ENCODE measurements at places on chromosomes 11 and 22.
A peak's percentile ranks its signal among the peaks of the same experiment; 100 is the strongest.

GRCh38 chr11:57586711-57587245, 10.7 kb upstream of the SERPING1 start:
- no peak for DNase-seq

- DNase-seq, result no peak
Measured at GRCh38 chr22:30305519-30305905, 16.2 kb upstream of the CASTOR1 start.

DNA sequence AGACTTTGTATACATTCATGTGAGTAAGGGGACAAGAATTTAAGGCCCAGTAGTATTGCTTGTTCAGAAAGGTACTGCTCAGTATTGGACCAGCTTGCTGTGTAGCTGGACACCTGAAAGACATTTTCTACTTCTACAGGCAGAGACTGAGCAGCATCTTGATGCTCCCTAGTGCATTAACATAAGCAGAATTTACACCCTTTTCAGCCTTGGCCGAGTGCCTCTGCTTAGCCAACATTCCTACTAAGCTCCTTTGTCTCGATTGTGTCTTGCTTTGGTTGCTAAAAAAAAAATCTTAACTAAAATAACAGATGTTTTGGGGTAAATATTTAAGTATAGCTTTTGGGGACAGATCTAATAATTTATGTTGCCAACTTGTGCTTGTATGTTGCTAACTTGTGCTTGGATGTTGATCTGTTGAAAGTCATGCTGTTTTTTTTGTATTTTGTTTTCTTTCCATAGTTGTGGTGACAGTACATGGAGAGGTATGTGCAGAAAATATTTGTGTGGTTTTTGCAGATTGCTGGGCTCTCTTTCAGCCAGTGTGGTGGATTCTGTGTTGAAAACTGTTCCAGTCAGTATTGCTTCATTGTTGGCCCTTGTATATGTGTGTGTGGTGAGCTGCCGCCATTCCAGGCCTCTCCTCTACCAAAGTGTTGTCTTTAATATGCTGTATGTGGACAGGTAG, 3.7 kb downstream of the PTS start:
- DNase-seq, result peak; percentile 30

GRCh38 chr11:87033561-87033960, 4.2 kb upstream of the TMEM135 start:
- no peak for DNase-seq

DNA sequence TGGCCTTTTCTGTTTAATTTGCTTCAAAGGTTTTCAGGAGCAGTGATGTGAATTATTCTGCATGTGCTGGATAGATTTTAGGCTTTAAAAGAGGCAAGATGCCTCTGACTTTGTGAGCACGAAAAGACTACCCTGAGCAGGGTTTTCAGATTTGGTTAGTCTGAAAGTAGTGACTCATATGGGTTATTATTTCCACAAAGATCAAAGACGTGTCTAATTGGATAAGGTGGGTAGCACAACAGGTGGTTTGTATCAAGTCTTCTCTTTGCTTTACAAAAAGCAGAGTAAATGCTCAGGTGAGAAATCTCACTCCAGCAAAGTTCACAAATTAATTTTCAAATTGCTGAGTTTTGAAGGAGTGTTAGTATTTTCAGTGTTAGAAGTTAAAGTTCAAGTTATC, 37.6 kb upstream of the DBX1 start:
- DNase-seq, result no peak
